Activated CD4-positive, alpha-beta memory T cell treated with anti-CD3 and anti-CD28 coated beads for 36 hours (primary cell): ENCODE measurements at places on chromosomes 1 and 21. TPM values are rescaled to one million over a fixed set of nuclear protein-coding genes. Genes with fewer than 3 reads are reported as not detected.

The GPR161 gene
- 0.97 TPM for total RNA-seq

The FAM177B gene
- total RNA-seq = not detected

The FCRLA gene
- total RNA-seq = not detected

The MROH9 gene
- not detected for total RNA-seq

The OR2L3 gene
- not detected for total RNA-seq

The SPATA21 gene
- not detected for total RNA-seq

The CDA gene
- total RNA-seq = not detected

The VHLL gene
- not detected for total RNA-seq

The LCE1D gene
- total RNA-seq = not detected

The NES gene
- total RNA-seq = not detected

The KIF26B gene
- total RNA-seq = not detected

The SLAMF9 gene
- total RNA-seq = not detected

The ALG14 gene
- total RNA-seq = 4.3 TPM

The SZT2 gene
- 27.3 TPM for total RNA-seq

The TEDDM1 gene
- not detected for total RNA-seq

The S100A1 gene
- total RNA-seq = not detected

The CACNA1E gene
- total RNA-seq = not detected

The CD247 gene
- 114 TPM for total RNA-seq

The TP73 gene
- 0.65 TPM for total RNA-seq

The TCHH gene
- total RNA-seq = not detected

The AIRE gene
- total RNA-seq = not detected

The ZSWIM5 gene
- total RNA-seq = 0.51 TPM

The CFAP45 gene
- 2.1 TPM for total RNA-seq

The TCHHL1 gene
- not detected for total RNA-seq

The DEPDC1 gene
- 24.1 TPM for total RNA-seq

The COL8A2 gene
- total RNA-seq = not detected

The MYBPH gene
- total RNA-seq = not detected

The NOTCH2 gene
- 62.4 TPM for total RNA-seq

The TRIM17 gene
- total RNA-seq = 1.6 TPM

The CRNN gene
- not detected for total RNA-seq

The C21orf91 gene
- total RNA-seq = 24.1 TPM

The C1orf198 gene
- total RNA-seq = 6.4 TPM

The F5 gene
- total RNA-seq = 51.1 TPM

The LIPI gene
- total RNA-seq = not detected

The HLX gene
- 0.19 TPM for total RNA-seq

The CD1E gene
- total RNA-seq = not detected

The ICOSLG gene
- 2.5 TPM for total RNA-seq

The PIK3R3 gene
- total RNA-seq = 0.83 TPM
